ENCODE measurements at places on chromosomes 4 and X.

DNA sequence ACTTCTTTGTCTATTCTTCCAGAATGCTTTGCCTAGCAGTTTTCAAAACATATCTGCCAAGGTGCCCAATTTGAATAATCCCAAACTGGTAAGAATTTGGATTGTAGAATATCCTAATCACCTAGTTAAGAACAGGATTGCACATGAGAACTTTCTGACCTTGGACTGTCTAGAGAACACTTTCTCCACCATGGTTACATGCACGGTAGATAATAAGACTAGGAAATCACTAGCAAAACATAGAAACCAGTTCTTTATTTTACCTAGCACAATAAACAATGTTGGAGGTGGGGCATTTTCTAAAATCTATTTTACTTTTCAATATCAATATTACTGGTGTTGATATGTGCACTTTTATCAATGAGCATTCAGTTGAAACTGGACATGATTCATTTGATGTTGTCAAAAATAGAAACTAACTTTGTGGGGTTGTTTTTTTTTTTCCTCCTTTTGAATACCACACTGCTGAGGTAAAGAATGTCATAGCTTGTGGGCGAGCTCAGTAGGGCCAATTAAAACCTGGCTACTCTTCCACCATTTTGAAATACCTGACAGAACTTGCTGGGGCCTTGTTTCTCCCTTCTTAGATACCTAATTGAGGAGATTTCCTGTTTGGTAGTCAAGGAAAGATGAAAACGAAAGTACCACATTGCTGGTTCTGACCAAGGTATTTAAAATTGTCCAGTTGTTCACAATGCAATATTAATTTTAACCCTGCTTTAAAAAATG, 10.4 kb downstream of the MID1IP1 start:
- no peak for DNase-seq

DNA sequence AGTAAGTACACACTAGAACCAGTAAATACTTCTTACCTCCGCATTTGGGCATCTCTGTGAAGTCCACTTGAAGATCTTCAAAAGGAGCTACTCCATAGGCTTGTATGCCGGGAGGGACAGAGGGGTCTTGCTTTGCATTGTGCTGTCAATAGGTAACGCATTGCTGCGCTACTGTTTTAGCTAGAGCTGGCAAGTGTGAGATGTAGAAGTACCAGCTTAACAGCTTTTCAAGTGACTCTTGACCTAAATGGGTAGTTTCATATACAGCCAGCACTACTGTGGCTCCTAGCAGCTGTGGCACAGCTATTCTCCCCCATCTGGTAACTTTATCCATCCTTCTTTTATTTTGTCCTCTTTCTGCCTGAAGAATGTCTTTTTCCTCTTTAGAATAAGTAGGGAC, 205.3 kb upstream of the KLF8 start:
- DNase-seq = no peak

GRCh38 chr4:24930151-24930550, 17.3 kb upstream of the CCDC149 start:
- no peak for DNase-seq

DNA sequence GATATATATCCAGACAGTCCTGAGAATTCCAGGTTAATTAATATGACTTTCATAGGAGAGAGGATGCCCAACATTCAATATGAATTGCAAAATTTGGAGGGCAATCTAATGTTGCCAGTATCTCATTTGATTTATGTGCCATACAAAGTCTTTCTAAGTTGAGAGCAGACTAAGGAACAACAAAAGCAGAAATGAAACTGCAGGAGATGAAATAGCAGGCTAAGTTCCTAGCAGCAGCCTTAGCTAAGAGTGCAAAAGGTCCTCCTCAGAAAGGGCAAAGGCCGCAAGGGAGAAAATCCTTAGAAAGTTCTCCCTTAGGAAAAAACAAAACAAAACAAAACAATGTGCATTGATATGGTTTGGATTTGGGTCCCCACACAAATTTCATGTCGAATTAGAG, 602.9 kb upstream of the HTR2C start:
- no peak for DNase-seq

GRCh38 chr4:74772783-74773182, 21.5 kb downstream of the BTC start:
- DNase-seq = no peak

DNA sequence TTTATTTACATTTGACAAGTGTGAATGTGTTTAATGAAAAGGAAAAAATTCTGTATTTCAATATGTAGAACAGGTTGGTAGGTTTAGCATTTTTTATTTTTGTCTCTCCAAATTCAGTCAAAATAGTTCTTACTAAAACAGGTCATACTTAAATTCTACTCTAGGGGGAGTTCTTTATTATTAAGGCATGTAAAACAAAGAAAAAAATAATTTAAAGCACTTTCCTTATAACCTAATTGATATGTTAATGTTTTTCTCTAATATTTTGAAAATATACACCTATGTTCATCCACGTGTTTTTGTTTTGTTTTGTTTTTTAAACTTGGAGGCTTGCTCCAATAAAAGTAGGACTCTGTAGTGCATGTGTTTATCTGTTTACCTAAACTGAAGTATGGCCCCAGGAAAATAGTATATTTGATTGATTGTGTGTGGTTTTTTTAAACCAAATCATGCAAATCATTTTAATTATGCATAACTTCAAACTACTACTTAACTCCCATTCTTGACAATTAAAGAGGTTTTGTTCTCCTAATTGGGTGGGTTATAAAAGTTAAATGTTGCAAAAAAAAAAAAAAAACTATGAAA, 562.7 kb downstream of the RPA4 start:
- no peak for DNase-seq

DNA sequence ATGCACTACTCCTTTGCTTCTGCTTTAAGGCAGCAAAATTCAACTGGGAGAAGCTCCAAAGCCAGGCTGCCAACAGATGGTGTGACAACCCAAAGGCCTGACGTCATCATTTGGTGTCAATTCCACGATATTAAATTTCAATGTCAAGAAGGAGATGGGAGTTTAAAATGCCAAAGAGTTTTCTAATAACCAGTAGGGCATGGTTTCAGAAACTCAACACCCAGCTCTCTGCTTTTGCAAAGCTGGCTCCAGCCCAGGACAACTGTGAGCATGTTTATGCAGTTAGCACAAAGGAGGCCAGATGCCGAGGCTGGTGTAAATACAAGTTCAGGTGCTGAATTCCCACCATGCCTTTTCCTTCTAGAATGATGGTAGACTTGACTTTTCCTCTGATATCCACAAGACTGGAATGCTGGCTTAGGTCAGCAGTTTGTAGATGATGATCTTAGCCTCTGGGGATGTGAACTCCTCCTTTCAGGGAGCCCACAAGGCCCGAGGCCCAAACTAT, 67.3 kb downstream of the AFAP1 start:
- DNase-seq = no peak

- no peak for DNase-seq
These were observed 5.8 kb upstream of the CDKN2AIP start for GRCh38 chr4:183438458-183439113.

DNA sequence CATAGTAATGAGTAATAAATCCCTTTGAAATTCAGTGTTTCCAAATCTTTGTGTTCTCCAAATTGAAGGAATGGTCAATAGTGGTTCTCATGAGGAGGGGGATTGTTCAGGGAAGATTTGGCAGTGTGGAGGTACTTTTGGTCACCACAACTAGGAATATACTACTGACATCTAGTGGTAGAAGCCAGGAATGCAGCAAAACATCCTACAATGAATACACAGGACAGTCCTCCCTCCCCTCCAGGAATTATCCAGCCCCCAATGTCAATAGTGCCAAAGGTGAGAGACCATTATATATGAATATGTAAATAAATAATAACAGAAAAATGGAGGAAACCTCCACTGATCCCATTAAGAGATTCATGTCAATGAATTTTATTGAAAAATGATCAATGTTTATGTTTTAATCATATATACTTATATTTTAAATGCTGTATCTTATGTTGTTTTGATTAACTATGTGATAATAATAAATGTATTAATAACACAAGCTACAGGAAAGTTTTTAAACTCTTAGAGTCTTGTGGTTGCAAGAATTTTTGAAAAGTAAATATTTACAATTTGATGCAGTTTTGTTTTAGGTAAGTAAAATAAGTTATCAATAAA, 14.4 kb upstream of the FAM9A start:
- no peak for DNase-seq

All from stimulated activated CD4-positive, alpha-beta T cell treated with anti-CD3 and anti-CD28 coated beads, Interleukin-2, amount 100 ng/mL, for 24 hours (primary cell).